ENCODE measurements at places on chromosomes 6 and 20.

DNA sequence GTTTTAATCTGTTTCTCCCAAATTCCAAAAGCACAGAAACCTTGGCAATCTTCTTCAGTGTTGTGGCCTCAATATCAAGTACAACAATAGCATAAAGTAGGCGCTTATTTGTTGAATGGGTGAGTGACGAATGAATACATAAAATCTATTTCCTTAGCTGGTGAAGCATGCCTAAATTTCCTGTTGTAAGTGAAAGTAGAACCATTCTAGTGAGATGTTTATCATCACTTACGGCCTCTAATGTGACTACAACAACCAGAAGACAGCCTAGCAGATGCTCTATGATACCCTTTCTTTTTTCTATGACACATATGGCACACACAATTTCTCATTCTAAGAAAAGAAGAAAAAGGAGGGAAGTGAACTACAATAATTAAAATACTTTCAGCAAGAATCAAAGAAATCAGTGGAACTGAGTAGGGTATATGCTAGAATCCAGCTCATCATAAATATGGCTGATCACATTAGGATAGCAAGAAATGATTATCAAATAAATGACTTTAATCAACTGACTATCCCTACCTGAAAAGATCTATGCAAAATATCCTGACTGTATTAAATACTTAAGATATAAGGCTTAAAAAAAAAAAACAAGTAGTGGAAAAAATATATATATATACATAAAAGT, 67.4 kb downstream of the BTBD9 start:
- no peak for DNase-seq

GRCh38 chr20:1945660-1946059, 48.2 kb downstream of the PDYN start:
- no peak for DNase-seq

GRCh38 chr6:125959041-125959440, 2.5 kb downstream of the HINT3 start:
- DNase-seq, result no peak

DNA sequence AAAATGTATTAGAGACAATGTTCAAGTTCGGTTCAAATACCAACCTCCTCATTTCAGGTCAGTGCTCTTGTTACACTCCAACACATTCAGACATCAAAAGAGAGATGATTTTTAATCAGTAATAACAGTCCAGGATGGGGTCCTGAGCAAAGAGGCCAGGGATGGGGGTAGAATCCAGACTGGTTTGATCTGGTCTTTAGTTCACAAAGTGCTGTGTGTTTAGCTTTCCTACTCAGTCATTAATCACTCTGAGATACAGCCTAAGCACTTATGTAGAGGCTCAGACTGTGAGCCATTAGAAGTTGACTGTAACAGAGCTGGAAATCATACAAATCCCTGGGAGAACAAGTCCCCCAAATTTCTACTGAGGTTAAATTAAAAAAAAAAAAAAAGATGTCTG, 241.6 kb downstream of the PTPRK start:
- DNase-seq, result no peak

DNA sequence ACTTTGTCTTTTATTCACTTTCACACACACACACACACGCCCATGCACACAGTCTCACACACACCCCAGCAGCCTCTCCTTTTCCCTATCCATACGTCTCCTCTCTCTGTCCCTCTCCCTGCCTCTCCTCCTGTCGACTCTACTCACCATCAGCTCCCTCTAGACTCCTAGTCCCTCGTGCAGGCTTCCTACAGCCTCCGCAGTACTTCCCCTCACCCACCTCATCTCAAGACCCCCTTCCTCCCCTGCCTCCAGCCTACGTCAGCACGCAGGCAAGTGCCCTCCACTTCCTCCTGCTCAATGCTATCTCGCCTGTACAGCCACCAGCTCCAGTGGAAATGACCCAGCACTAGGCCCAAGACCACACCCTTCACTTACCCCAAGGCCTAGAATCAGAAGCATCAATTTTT, 820 bp upstream of the TREML2 start:
- no peak for DNase-seq

GRCh38 chr6:147684906-147685305, 176.4 kb downstream of the SAMD5 start:
- no peak for DNase-seq

GRCh38 chr6:151534576-151534975, 40.8 kb downstream of the CCDC170 start:
- DNase-seq, result no peak

GRCh38 chr6:54335871-54336270, 27.6 kb downstream of the TINAG start:
- no peak for DNase-seq

DNA sequence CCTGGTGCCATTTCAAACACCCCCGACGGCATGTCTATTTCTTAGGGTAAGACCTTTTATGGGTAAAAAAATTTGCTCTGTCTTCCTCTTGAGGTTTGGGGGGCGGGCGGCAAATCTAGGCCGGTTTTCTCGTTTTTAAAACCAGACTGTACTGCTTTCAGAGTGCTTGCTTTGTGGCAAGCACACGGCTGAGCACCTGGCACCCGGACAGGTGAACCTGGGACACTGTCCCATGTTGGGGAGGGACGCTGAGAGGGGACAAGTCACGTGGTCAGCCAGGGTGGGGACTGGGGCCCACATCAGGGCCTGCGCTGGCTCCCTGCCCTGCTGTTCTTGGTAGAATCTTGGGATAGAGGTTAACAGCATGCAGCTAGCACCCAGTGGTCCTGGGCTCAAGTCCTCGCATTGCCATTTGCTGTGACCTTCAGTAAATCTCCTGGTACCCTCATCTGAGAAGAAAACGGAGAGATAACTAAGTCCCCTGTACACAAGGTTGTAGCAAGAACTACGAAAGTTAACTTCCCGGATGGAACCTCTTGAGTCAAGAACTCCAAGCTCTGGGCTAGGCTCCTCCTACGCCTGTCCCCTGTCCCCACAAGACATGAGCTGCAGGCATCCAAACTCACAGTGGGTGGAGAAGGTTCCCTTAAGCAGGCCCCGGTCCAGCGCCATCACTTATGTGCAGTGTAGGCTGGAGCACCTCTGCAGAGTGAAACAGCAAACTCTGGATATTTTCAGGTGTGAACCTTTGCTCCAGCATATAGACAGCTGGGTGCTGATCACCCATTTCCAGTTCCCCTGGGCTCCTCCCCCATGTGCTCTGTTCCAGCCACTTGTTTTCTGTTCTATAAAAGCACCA, 41.7 kb downstream of the PMEPA1 start:
- DNase-seq, result no peak

GRCh38 chr6:74557236-74557635, 648.6 kb downstream of the COL12A1 start:
- no peak for DNase-seq

DNA sequence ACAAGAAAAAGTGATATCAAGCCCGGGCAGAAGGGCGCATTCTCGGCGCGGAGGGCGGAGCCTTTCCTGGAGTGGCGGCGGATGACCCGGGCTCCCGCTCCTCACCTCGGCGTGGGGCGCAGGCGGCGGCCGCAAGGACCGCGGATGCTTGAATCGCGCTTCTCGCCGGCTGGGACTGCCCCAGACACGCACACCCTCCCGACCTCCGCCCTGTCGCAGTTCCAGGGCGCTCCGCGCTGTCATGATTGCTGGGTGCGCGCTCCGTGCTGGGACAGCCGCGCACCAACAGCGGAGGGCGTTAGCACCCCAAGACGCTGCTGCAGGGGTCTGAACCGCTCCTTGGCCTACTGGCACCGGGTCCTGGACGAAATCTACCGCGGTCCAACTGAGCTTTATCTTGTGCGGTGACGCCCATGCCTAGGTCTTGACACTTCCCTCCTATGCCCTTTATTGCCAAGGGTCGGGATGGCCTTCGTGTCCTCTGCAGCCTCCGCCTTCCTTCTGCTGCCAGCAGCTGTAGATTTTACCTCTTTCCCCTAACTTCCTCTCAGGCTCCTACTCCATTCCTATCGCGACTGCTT, 43.3 kb downstream of the IRAK1BP1 start:
- no peak for DNase-seq

- DNase-seq, result no peak
Measured at GRCh38 chr6:116513224-116513875, 1.9 kb downstream of the CALHM5 start.

- DNase-seq, result no peak
Measured at GRCh38 chr6:139174961-139175360, 40.1 kb downstream of the HECA start.

- DNase-seq, result no peak
Measured at GRCh38 chr6:82074556-82074955, 173.0 kb downstream of the IBTK start.

DNA sequence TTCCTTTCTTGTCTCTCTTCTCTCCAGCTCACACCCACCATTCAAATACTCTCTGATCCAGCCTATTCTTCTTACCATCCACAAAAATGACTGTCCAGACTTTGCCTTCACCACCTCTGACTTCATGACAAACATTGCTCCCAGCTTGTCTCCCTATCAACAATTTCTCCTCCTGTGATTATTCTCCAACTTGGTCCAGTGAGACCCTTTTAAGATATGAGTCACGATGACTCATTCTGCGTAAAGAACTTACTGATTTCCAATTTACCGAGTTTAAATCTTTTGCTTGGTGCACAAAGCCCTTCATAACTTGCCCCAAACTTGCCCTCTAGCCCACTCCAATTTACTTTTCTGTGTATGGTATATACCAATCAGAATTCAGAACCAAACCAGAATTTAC, 833.2 kb downstream of the MAFB start:
- DNase-seq, result no peak

- peak; percentile 31 for DNase-seq
Measured at GRCh38 chr6:77466451-77467437, 3.5 kb upstream of the HTR1B start.

DNA sequence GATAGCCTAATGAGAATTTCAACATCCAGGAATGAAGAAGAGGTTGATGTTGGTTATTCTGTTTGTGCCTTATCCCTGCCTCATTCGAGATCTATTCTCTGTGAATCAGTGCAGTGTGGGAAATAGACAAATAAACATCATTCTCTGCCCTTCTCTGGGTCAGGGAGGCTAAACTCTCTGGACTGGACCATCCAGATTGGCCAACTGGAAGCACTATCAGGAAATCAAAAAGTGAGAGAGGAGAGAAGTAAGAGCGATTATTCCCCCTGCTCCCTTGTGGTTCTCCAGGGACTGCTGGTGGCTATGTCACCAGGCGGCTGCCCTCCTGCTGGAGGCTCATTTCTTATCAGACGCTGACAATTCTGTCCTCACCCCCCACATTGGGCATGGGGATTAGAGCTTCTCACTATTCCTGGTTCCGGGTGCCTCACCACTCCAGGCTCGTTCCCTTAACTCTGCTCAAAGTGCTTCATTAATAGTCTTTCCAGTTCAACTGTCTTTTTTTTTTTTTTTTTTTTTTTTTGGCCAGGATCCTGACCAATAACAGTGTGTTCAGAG, 201.7 kb upstream of the RREB1 start:
- DNase-seq, result no peak

- DNase-seq, result no peak
Measured at GRCh38 chr6:125546841-125547251, 202.6 kb upstream of the HEY2 start.

GRCh38 chr6:90805619-90806155, 218.8 kb upstream of the MAP3K7 start:
- DNase-seq, result no peak

GRCh38 chr6:88780714-88781389, 182.6 kb downstream of the RNGTT start:
- peak; percentile 42 for DNase-seq

GRCh38 chr6:161607696-161608297, 333.9 kb upstream of the AGPAT4 start:
- no peak for DNase-seq

- no peak for DNase-seq
Measured at GRCh38 chr20:38970302-38970701, 8.2 kb downstream of the DHX35 start.

DNA sequence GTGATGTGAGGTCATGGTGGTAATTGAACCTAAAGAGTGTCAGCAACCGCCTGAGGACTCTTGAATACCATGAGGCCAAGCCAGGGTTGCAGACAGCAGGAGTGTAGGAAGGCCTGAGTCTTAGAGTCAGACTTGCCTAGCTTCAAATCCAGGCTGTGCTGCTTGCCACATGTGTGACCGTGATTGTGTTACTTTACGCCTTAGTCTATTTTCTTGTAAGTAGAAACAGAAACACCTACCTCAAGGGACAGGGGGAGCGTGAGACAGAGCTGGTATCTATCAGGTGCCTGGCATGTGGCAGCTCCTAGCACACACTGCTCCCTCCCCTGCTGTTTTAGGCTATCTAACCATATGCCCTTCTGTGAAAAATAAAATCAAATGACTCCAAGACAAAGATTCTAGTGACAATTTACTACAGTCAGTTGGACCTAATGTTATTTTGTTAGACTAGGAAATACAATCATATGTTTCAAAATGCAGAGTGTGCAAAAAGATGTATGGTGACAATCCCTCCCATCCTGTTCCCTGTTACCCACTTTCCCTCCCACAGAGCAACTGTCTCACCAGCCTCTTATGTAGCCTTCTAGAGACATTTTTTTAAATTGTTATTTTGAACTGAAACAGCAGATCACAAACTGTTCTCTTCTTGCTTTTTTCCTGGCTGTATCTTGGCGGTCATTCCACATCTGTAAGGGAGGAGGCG, 21.7 kb downstream of the TAF8 start:
- no peak for DNase-seq

- no peak for DNase-seq
Measured at GRCh38 chr6:105204331-105204730, 24.5 kb upstream of the POPDC3 start.

DNA sequence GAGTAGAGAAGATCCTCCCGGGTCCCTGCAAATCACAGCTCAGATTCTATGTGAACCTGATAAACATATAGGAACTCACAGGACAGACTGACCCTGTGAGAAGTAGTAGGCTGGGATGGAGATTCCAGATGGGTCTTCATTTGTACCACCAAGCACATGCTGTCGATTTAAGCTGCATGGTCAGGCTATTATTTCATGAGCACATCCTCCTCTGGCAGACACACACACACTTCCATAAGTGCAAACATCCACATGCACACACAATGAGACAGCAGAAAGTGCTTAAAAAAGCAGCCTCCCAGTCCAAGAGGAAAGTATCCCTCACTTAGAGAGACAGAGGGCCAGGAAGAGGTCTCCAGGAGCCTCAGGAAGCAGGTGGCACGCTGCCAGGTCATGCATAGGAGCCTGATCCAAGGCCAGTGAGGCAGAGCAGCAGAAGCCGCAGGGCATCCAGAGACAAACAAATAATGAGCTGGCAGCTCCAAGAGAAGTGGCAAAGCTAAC, 131.8 kb downstream of the UNC5CL start:
- no peak for DNase-seq

DNA sequence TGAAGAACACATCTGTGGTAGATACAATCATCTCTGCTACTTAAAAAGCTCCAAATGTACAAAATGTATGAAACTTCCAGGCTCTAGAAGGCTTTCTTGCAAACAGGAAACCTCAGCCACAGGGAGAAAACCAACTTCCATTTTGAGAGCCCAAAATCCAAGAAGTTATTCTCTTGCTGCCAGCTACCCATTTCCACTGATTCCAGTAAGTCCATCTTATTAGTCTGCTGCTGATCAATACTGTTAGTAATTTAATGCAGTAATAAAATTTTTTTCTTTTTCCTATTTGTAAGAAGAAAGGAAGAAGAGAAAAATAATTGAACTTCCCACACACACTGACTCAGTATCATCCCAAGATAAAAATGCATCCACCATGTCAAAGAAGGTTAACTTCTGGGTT, 169.5 kb downstream of the TASP1 start:
- no peak for DNase-seq

All from left hindlimb (tissue), 1 donor.